ENCODE measurements at places on chromosomes 4 and X. TPM values are rescaled to one million over a fixed set of nuclear protein-coding genes. Genes with fewer than 3 reads are reported as not detected.

DNA sequence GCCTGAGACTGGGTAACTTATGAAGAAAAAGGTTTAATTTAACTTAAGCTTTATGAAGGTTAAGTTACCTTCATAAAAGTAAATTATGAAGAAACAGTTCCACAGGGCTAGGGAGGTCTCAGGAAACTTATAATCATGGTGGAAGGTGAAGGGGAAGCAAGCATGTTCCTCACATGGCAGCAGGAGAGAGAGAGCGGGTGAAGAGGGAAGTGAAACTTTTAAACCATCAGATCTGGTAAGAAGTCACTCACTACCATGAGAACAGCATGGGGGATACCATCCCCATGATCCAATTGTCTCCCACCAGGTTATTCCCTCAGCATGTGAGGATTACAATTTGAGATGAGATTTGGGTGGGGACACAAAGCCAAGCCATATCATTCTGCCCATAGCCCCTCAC lies 944.7 kb upstream of the NDST4 start:
- H3K27me3 ChIP-seq, result no peaks in the 10 kb centered on the region
- H3K27ac ChIP-seq, result no peak overlapping the region
- H3K4me1 ChIP-seq, result no peaks in the 10 kb centered on the region

- H3K4me3 ChIP-seq, result no peak overlapping the region
- no peak for DNase-seq
- H3K36me3 ChIP-seq, result no peaks in the 10 kb centered on the region
- H3K27ac ChIP-seq, result no peak overlapping the region
- H3K4me1 ChIP-seq, result no peaks in the 10 kb centered on the region
- no peaks in the 10 kb centered on the region for H3K27me3 ChIP-seq
These were observed 1166.8 kb downstream of the ADGRL3 start for GRCh38 chr4:62366939-62367338.

DNA sequence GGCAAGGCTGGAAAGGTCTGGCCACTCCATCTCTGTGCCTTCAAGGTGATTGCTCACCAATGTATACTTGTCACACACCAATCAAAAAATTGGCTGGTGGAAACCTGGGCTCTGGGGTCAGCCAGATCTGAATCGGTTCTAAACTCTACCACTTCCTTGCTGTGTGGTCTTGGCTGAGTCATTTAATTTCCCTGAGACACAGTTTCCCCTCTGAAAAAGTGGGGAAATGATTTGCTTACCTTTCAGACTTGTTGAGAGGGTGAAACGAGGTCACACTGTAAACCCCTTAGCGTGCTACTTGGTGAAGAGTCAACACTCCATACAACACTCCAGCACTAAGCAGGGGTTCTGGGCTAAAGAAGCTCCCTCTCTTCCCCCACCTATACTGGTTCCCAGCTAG lies 252.3 kb upstream of the ZIC3 start:
- H3K4me1 ChIP-seq, result no peaks in the 10 kb centered on the region
- no peaks in the 10 kb centered on the region for H3K36me3 ChIP-seq
- no peak overlapping the region for H3K27ac ChIP-seq

The EDA2R gene
- total RNA-seq, result 1.1 TPM

DNA sequence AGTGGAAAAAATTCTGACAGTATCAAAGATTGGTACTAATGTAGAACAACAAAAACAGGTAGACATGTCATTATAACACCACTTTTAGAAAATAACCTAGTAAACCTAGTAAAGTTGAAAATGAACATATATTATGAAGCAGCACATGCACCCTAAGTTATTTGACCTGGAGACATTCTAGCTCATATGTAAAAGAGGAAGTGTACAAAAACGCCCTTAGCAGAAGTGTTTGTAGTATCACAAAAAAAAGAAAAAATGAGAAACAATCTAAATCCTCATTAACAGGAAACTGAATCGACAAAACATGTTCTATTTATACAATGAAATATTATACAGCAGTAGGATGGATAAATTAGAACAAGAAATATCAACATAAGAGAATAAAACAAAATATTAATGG lies 318.9 kb upstream of the PPP1R2C start:
- H3K27me3 ChIP-seq, result no peaks in the 10 kb centered on the region
- H3K27ac ChIP-seq, result no peak overlapping the region
- H3K4me3 ChIP-seq, result no peak overlapping the region
- peaks cover 4% of the 10 kb centered on the region for H3K4me1 ChIP-seq
- no peak for DNase-seq

DNA sequence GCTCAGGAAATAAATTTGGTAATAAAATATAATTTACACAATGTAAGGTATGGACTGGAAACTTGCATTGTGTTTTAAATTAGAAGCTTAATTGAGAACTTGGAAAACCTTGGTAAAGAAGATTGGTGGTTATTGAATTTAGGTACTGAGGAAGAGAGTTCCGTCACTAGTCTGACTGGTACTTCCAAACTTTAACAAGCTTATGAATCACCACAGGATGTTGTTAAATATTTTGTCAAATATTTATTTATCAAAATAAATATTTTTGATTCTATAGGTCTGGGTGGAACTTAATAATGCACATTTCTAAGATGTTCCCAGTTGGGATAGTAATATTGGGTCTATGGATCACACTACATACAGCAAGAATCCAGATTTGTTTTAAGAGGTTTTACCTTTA lies 992.2 kb downstream of the ARAP2 start:
- no peak overlapping the region for H3K4me3 ChIP-seq
- H3K27ac ChIP-seq, result no peak overlapping the region
- no peak for DNase-seq
- H3K36me3 ChIP-seq, result no peaks in the 10 kb centered on the region

DNA sequence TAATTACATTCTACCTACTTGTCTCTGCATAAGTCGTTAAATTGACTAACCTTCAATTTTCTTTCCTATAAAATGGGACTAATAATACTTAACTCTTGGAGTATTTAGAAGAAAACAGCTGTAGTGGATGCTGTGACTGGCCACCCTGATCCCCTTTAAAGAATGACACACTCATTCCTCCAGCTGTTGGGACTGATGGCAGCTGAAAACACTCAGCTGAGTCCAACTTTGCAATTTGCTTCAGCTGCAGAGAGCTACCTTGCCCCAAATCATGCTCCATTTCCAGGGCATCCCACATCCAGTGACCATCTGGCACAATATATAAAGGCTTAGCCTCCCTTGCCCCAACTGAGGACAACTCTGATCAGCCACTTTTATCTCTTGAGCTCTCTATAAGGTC lies 89.1 kb downstream of the MID1IP1 start:
- no peaks in the 10 kb centered on the region for H3K27me3 ChIP-seq
- H3K36me3 ChIP-seq, result no peaks in the 10 kb centered on the region
- peaks cover 8% of the 10 kb centered on the region for H3K4me1 ChIP-seq
- H3K4me3 ChIP-seq, result no peak overlapping the region
- no peak for DNase-seq
- H3K27ac ChIP-seq, result no peak overlapping the region

DNA sequence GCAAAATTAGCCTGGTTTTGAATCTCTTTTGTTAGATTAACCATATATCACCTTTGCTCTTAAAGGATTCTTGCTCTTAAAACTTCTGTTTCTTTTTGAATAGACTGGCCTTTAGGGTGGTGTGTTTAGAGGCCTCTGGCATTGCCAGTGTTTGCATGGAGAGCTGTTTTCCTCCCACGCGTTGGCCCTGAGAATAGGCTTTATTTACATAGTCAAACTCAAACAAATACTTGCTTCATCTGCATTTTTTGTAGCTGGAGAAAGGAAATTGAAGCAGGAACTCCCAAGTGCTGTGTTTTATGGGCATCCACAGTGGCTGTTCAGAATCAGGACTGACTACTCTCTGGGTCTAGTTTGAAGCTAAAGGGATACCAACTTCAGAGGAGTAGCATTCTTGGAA lies 2.7 kb downstream of the SHROOM2 start:
- peaks cover 33% of the 10 kb centered on the region for H3K27me3 ChIP-seq
- H3K4me3 ChIP-seq, result no peak overlapping the region
- H3K4me1 ChIP-seq, result peaks cover 2% of the 10 kb centered on the region
- H3K27ac ChIP-seq, result no peak overlapping the region

GRCh38 chr4:19694812-19695211 lies 556.9 kb upstream of the SLIT2 start:
- no peak for DNase-seq
- H3K27me3 ChIP-seq, result no peaks in the 10 kb centered on the region
- H3K27ac ChIP-seq, result no peak overlapping the region

DNA sequence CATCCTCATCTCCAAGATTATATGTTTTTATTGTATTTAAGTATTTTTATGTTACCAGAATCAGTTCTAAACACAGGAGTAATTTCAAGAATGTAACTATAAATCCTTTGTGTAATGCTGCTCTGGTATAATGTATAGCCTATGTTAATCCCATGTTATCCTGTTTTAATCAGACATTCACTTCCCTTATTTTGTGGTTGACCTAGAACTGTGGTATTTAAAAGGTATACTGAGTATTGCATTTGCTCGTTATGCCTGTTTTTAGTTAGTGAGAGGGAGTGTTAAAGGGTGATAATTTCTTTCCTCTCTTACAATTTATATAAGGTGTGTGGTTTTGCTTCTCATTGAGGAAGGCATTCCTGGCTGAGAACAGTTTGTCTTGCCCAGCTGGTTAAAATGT lies 26.2 kb downstream of the MTM1 start:
- H3K4me1 ChIP-seq, result peaks cover 5% of the 10 kb centered on the region
- H3K27ac ChIP-seq, result no peak overlapping the region
- H3K27me3 ChIP-seq, result no peaks in the 10 kb centered on the region
- no peak overlapping the region for H3K4me3 ChIP-seq

The DRD5 gene
- not detected for total RNA-seq

DNA sequence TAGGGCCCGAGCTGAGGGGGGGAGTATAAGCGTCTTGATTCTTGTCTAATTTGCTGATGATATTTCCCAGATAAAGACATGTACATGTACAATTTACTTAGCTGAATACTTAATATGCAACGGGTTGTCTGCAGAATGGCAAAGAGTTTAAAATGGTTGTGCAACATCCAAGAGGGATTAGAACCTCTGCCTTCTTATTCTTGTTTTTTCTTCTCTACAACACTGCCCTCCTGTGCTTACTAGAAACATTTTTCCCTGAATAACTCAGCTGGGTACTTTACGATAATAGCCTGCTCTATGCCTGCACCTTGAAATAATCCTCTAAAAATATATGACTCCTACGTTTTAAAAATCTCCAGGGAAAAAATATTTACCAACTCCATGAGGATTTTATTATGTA lies 41.8 kb downstream of the INTS12 start:
- DNase-seq, result no peak
- peaks cover 9% of the 10 kb centered on the region for H3K27me3 ChIP-seq
- H3K4me3 ChIP-seq, result no peak overlapping the region
- no peaks in the 10 kb centered on the region for H3K36me3 ChIP-seq
- no peak overlapping the region for H3K27ac ChIP-seq
- H3K4me1 ChIP-seq, result no peaks in the 10 kb centered on the region

The CT47B1 gene
- not detected for total RNA-seq

The FAM47E gene
- total RNA-seq, result not detected

- no peaks in the 10 kb centered on the region for H3K27me3 ChIP-seq
- no peaks in the 10 kb centered on the region for H3K4me1 ChIP-seq
- DNase-seq, result no peak
- no peaks in the 10 kb centered on the region for H3K36me3 ChIP-seq
- no peak overlapping the region for H3K27ac ChIP-seq
These were observed 148.6 kb downstream of the SLC4A4 start for GRCh38 chr4:71487344-71487920.

DNA sequence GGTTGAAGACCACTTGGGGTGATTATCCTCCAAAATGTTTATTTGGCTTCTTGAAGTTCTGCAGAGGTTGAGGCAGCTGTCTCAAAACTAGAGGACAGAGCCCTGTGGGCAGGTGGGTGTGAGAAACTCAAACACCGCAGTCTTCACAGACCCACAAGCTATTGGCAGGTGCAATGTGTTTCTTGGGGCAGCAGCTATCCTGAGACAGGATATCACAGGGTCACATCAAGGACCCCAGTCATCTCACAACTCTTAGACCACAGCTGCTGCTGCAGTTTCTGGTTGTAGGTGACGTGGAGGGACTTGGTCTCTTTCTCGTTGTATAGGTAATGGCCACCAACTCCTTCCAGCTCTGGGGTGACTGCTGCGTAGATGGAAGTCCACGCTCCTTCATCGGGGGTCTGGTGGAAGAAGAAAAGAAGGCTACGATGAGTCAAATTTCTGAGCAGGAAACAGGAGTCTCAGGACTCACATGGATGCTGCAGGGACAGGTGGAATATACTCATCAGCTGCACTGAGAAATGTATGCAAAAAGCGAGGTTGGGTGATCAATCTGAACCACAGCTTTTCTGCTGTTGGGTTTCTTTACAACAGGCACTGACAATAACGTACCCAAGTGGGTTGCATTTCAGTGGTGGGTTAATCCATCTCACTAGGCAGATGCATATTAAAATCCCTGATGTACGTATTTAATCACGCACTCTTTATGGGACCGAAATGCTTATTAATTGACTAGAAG lies 279.8 kb downstream of the DHRSX start:
- no peak overlapping the region for H3K4me3 ChIP-seq
- H3K4me1 ChIP-seq, result no peaks in the 10 kb centered on the region
- no peak overlapping the region for H3K27ac ChIP-seq

DNA sequence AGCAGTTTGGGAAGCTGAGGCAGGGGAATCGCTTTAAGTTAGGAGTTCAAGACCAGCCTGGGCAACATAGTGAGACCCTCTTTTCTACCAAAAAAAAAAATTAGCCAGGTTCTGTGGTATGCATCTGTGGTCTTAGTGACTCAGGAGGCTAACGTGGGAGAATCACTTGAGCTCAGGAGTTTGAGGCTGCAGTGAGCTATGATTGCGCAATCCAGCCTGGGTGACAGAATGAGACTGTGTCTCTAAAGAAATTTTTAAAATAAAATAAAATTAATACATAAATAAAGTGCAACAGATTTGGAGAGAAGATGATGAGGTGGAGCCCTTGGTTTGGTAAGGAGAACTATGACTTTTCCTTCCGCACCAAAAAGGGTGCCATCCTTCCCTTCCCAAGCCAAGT lies 436.9 kb downstream of the NLGN4X start:
- H3K27ac ChIP-seq, result no peak overlapping the region
- no peak for DNase-seq
- no peaks in the 10 kb centered on the region for H3K36me3 ChIP-seq
- H3K27me3 ChIP-seq, result no peaks in the 10 kb centered on the region
- no peak overlapping the region for H3K4me3 ChIP-seq

DNA sequence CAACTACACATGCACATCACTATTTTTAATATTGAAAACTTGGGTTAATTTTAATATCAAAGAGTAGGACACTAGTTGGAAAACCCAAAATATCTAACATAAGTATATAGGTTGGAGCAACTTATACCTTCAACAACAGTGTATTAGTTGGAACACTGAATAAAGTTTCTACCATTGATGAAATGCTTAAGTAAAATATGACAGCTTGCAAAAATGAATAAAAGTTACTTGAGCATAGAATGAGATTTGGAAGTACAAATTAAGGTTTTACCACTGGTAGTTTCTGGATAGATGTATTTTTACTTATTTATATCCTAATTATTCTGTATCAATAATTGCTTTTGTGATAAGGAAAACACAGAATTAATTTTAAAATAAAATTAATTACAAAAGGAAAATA lies 1079.6 kb downstream of the ADGRL3 start:
- no peaks in the 10 kb centered on the region for H3K4me1 ChIP-seq
- H3K4me3 ChIP-seq, result no peak overlapping the region
- no peaks in the 10 kb centered on the region for H3K36me3 ChIP-seq
- H3K27ac ChIP-seq, result no peak overlapping the region
- no peak for DNase-seq

Measured in activated CD4-positive, alpha-beta memory T cell treated with anti-CD3 and anti-CD28 coated beads for 36 hours (primary cell).